ENCODE measurements at places on chromosomes 16 and 17.

- no peak for DNase-seq
These were observed 284.1 kb downstream of the C16orf95 start for GRCh38 chr16:87033021-87033471.

- DNase-seq = no peak
These were observed 346.4 kb upstream of the CDH5 start for GRCh38 chr16:66020046-66020445.

GRCh38 chr17:28597606-28598383 is 1.0 kb downstream of the SPAG5 start:
- no peak for DNase-seq

DNA sequence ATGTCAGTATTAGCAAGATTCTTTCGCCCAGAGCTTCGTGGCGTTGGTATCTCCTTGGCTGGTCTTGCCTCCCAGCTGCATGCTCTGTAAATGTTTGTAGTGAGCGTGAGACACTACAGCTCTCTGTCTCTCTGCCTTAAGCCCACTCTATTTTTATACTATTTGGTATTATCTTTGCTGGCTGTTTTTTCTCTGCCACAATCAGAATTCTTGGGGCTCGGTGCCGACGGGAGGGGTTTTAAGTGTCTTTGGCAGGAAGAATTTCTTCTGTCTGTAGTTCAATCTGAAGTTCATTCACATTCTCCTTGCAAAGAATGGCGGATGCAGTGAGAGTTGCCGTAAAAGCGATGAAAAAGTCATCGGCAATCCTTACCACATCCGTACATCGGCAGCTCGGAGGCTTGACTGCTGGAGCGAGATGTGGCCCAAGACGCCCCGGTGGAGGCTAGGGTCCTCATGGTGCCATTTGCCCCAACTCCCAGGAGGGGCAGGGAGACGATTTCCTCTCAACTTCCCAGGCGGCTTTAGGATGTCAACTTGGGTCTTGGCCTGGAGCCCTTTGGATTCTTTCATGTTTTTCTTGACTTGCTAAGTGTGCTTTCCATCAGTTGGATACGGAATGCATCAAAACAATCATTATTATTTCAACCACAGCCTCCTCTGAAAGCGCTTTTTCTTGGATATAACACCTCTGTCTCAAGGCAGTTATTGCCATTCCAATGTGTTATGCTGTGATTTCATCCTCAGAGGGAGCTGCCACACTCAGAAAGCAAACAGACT is 132.3 kb upstream of the SDK2 start:
- no peak for DNase-seq

DNA sequence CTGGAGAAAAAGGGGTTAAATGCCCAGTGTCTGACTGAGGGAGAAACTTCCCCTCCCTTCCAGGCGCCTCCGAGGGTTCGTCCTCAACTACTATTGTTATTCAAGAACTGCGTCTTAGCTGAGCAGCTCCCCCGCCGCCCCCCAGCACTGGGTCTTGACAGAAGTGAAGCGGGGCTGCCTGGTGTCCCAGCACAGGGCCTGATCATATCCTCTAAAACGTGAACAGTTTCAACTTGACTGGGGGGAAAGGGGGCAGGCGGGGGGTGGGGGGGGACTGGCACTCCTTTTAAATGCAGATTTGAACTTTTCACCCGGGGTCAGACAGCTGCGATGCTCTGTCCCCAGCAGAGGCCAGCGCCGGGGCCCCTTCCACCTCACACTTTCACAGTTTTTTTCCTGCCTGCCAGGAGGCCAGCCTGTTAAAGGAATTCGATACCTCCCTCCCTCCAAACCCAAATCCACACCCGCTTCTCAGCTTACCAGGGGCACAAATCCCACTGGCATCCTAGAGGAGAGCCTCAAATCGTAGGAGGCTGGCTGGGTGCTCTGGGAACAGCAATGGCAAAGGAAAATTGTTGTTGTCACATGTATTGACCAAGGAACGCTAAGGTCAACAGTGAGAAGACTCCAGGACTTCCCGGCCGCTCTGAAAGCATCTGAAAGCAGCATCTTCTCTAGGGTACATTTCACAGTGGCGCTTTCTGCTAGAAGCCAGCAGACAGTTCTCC is 14.5 kb downstream of the ZFHX3 start:
- DNase-seq = peak; percentile 78

GRCh38 chr16:27450196-27450549 is 48.2 kb downstream of the IL21R start:
- no peak for DNase-seq

DNA sequence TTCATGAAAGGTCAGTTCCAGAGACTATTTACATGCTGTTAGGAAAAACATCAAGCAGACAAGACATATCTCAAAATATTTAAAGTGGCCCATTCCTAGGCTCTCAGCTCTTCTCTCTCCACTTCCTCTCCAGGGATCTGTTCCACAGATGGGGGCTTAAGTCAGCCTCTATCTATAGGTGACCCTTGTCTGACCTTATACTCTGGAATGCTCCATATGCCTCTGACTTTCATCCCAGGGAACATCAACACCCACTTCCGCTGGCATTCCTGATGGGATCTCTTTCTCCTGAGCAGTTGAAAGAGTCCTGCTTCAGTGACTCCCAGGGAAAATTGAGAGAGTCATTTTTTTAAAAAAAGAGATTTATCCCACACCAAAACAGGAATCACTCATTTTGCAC is 11.5 kb upstream of the WIPI1 start:
- no peak for DNase-seq

DNA sequence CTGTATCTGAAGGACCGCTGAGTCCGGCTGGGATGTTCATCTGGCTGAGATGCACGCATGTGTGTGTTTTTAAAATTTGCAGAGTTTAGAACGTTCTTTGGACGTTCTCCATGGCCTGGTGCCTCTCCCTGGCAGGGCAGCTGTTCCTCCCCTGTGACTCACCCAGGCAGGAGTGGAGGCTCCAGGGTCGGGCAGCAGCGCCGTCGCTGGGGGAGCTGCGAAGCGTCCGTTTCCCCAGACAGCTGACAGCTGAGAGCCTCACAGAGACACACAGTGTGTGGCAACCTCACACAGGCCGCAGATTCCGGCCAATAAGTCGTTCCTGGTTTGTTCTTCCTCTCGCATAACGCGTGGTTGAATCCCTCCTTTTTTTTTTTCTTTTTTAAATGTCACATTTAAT is 80.6 kb downstream of the OR1D5 start:
- DNase-seq = no peak

- no peak for DNase-seq
These were observed 646 bp downstream of the CBX2 start for GRCh38 chr17:79778504-79779083.

GRCh38 chr16:89765292-89765830 is 44.0 kb downstream of the ZNF276 start:
- no peak for DNase-seq

DNA sequence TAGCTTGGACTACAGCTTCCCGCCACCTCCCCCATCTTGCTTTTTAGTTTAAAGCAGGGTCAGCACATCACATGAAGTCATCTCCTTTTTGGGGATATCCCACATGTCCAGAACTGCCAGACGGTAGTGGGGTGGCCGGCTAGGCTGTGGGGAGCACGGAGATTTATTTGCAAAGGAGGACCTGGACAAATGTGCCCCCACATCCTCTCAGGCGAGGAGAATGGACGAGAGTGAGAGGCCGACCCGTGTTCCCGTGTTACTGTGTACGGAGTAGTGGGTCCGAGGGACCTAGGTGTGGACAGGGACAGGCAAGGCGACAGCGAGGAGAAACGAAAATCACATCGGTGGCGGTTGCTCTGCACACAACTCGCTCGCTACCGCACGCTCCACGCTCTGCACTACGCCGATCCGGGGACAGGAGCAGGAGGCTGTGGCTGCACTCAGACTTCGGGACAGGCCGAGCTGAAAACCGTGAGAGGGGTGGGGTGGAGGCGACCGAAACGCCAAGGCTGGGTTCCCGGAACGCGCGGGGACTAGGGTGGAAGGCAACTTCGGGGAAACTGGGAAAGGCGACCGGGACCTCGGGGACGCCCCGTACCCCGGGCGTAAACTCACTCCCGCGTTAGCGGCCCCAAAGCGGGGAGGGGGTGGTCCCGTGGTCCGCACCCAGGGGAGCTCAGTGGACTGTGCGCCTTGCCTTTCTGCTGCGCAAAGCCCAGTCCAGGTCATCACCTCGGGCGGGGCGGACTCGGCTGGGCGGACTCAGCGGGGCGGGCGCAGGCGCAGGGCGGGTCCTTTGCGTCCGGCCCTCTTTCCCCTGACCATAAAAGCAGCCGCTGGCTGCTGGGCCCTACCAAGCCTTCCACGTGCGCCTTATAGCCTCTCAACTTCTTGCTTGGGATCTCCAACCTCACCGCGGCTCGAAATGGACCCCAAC is at the start of gene MT1A:
Gene MT1A (plus strand): TSS at position 853 of the 937 bp plus-strand sequence. CDS start 73 bp downstream, at position 926.
- no peak for DNase-seq

- DNase-seq = no peak
These were observed 141.5 kb upstream of the CHMP6 start for GRCh38 chr17:80850109-80850508.

- DNase-seq = no peak
These were observed 9.9 kb upstream of the NAGS start for GRCh38 chr17:43994272-43995149.

DNA sequence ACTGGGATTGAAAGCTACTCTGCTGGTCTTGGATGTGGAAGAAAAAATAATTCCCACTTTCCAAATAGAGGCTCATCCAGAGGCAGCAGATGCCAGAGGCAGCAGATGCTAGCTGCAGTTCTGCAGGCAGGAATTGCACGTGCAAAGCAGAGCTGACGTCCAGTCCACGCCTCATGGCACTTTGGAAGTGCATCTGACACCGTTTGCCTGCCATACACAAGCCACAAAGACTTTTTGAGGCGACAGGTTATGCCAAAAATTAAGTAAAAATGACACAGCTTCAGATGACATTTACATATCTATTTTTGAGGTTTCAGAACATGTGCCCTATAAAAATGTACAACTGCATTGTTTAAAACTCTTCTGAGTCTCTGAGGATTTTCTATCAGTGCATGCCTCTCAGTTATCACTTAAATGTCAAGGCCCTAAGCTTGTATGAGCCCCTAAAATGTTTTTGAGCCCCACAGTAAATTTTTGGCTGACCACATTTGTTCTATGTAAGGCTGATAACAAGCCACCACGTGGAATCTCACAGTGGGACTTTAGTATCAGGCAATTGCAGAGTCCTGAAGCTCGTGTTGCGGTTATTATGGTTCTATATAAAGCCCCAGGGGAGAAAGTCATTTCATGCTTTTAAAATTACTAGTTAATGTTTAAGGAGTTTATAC is 239.2 kb downstream of the PRKCA start:
- no peak for DNase-seq

DNA sequence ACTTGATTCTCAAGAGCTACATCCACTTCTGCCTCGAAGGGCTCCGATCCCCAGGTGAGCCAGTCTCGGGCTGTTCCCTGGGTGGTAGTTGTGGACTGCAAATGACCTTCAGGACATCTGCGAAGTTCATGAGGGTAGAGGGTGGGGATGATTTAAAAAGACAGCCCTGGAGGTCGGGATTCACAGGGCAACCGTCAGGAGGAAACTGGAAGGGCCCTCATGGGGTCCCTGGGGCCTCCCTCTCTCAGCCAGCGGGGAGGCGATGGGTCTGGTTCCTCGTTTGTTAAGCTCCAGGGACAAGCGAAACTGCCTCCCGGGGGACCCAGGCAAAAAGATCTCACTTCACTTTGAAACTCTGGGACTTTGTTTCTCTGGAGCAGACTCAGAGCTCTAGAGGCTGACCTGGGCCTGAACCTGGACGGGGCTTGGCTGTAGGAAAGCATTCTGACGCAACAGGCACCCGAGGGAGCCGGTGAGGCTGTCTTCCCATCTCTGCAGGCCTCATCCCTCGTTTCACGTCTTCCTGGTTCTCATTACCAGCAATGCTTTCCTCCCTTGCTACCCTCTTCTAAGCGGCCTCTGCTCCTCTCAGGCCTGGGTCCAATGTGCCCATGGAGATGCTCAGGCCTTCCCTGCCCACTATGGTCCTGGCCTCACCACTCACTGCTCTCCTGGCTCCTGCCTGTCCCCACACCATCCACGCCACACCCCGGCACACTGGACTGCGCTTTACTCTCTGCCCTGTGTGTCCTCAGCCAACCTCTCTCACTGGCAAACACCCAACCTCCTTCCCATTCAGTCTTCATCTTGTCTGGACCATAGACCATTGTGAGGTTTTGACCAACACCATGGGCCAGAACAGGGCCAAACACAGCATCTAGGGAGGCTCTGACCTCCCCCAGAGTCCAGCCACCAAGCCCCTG is 214.2 kb upstream of the TNRC6C start:
- no peak for DNase-seq

- DNase-seq = no peak
These were observed 928 bp downstream of the HBA1 start for GRCh38 chr16:177394-177822.

- no peak for DNase-seq
These were observed 13.0 kb upstream of the LYRM9 start for GRCh38 chr17:27906226-27906580.

- no peak for DNase-seq
These were observed 316.9 kb downstream of the SEC14L1 start for GRCh38 chr17:77457572-77458201.

GRCh38 chr16:21264571-21265036 is 13.5 kb downstream of the CRYM start:
- DNase-seq = no peak

DNA sequence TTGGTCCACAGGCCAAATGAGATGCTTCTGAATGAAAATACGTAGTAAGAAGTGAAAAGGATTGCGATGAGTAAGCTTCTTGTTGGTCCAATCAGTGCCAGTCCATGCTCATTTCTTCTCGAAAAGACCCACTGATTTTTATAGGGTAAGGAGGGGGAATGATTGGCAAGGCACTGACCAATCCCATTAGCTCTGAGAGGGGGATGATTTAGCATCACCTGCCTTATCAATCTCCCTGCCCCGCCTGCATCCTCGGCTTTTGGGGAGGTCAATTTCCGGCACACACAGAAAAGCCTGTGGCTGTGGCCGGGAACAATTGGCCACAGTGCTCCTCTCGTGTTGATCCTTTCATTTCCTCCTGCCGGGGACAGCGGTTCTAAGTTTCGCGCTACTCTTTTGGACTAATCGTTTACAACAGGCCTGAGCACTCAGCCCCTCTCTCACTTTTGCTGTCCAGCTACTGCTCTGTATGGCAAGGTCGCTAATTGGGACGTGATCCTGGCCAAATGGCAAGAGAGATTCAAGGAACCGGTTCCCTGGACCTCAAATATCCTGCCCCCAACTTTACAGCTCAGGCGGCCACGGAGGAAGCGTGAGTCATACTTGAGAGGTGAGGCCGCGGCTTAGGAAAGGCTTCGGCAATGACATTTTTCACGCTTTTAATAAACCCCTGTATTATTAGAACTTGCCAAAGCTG is 43.1 kb downstream of the TBX4 start:
- no peak for DNase-seq
